Mesendoderm (in vitro differentiated cells): ENCODE measurements at places on chromosomes 3 and 15.

DNA sequence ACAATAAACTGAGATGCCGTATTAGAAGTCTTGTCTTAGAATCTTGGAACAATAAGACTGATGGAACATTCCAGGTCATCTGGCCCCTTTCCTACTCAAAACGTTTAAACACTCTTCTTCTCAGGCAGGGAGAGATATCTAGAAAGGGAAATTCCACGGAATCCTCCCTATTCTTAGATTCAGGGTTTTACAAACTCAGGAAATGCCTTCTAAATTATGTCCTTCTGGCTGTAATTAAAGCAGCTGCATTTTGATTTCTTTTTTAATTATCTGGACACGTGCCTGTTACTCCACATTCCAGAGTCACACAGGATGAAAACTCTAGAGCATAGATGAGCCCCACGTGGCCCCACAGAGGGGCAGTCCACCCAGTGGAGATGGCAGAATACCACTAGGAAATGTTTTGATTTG lies 41.5 kb upstream of the MTMR10 start:
- no peaks in the 10 kb centered on the region for H3K36me3 ChIP-seq
- H3K27me3 ChIP-seq: no peaks in the 10 kb centered on the region
- no peak for DNase-seq
- no peak overlapping the region for H3K4me3 ChIP-seq
- no peak overlapping the region for H3K27ac ChIP-seq

- H3K36me3 ChIP-seq: no peaks in the 10 kb centered on the region
- no peak for DNase-seq
- no peaks in the 10 kb centered on the region for H3K27me3 ChIP-seq
- no peak overlapping the region for H3K27ac ChIP-seq
- no peak overlapping the region for H3K4me3 ChIP-seq
Measured at GRCh38 chr3:29397406-29397805, 116.5 kb downstream of the RBMS3 start.

DNA sequence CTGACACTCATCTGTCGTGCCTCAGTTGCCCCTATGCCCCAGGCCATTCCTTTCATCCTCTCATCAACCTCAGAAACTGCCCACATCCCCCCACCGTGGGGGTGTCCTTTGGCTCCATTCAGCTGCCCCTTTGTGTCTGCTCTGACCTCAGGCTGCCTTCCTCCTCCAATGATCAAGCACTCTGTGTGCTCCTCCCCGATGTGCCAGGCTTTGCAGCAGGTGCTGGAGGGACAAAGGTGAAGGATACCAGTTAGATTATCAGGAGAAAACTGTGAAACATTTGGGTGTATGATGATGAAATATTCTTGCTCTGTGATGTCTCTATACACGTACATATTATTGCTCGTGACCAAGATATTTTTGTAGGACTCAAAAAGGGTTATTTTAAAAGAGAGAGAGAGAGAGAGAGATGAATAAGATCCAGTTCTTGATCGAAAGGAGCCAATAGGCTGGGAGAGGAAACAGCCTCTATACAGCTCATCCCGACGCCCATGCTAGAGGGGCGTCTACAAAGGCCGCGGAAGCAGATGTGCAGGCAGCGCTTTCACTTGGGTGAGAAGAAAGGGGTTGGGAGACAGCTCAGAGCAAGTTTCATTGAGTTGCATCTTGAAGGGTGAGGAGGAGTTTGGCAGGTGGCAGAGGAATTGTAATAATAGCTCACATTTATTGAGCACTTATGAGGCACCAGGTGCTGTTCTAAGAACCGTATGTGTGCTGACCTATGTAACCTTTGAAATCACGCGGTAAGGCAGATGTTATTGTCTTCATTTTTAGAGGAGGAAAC lies 28.3 kb upstream of the ADCY5 start:
- DNase-seq: no peak
- H3K4me1 ChIP-seq: no peaks in the 10 kb centered on the region
- no peak overlapping the region for H3K27ac ChIP-seq
- H3K4me3 ChIP-seq: no peak overlapping the region

- no peak for DNase-seq
- H3K27me3 ChIP-seq: no peaks in the 10 kb centered on the region
- peaks cover 2% of the 10 kb centered on the region for H3K4me1 ChIP-seq
Measured at GRCh38 chr3:34013818-34014570, 215.6 kb downstream of the PDCD6IP start.

DNA sequence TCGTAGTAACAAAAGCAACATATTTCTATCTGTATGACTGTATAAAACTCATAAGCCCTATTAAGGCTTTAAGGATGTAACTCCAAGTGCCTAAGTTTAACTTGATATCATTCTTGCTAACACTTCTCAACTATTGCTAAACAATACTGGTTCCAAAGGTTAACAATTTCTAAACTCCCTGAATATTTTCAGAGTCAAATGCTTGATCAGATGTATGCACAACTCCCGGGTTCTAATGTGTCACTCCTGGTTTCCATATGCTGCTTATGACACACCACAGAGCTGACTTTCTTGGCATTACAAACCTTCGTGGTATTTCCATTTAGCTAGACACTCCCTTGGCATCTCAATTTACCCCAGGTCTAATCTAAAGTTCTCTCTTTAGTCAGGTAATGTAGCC lies 26.3 kb downstream of the DZIP1L start:
- no peaks in the 10 kb centered on the region for H3K4me1 ChIP-seq
- H3K4me3 ChIP-seq: no peak overlapping the region
- no peak overlapping the region for H3K27ac ChIP-seq
- peaks cover 4% of the 10 kb centered on the region for H3K36me3 ChIP-seq

GRCh38 chr3:3085782-3086181 lies 24.4 kb downstream of the IL5RA start:
- H3K27ac ChIP-seq: no peak overlapping the region
- H3K4me1 ChIP-seq: peaks cover 10% of the 10 kb centered on the region
- H3K36me3 ChIP-seq: no peaks in the 10 kb centered on the region
- no peak overlapping the region for H3K4me3 ChIP-seq
- no peak for DNase-seq
- H3K27me3 ChIP-seq: no peaks in the 10 kb centered on the region

GRCh38 chr15:78056714-78057269 lies 20.7 kb downstream of the TBC1D2B start:
- H3K36me3 ChIP-seq: no peaks in the 10 kb centered on the region
- H3K4me1 ChIP-seq: peaks cover under 1% of the 10 kb centered on the region
- H3K27ac ChIP-seq: no peak overlapping the region
- H3K4me3 ChIP-seq: no peak overlapping the region

DNA sequence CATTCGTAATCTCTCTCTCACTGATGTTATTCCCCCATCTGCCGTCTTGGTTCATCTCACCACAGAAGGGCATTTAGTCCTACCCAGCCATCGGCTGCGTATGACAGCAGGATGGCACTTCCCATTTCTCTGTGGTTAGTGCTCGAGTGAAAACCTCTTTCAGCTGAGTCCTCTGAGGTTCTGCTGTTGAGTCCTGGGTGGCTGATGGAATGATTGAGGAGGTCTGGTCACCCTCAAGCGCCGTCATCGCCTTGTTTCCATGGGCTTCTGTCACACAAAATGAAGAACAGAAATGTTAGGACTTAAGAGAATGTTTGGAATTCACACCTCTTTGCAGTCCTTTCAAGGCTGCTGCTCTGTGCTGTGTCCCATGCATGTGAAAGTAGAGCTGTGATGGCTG lies 9.4 kb upstream of the SACM1L start:
- H3K27me3 ChIP-seq: no peaks in the 10 kb centered on the region
- H3K36me3 ChIP-seq: no peaks in the 10 kb centered on the region
- peak; percentile 98 for DNase-seq
- H3K27ac ChIP-seq: peak overlapping the region; percentile 18
- peaks cover 10% of the 10 kb centered on the region for H3K4me1 ChIP-seq

GRCh38 chr3:49339581-49339940 lies 292 bp downstream of the USP4 start:
- no peaks in the 10 kb centered on the region for H3K36me3 ChIP-seq
- H3K4me3 ChIP-seq: peak overlapping the region; percentile 80
- H3K4me1 ChIP-seq: no peaks in the 10 kb centered on the region

GRCh38 chr3:146226881-146227280 lies 24.0 kb downstream of the PLSCR4 start:
- no peak for DNase-seq
- no peak overlapping the region for H3K4me3 ChIP-seq

DNA sequence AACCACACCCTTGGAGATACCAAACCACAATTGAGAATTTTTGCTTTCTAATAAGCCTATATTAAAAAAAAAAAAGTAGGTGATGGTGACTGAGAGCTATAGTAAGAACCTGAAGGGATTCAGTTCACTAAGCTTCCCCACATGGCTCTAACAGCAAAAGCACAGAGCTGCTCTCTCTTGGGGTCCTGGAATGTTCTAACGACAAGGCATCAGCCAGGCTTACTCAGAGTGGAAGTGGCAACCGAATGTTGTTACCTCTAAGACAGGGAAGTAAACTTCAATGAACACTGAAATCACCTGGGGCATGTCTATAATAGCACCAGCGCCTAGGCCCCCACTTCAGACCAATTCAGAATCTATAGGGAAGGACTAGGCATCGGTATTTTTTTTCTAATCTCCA lies 397.7 kb downstream of the MAGI1 start:
- H3K4me1 ChIP-seq: peaks cover 9% of the 10 kb centered on the region
- no peak overlapping the region for H3K4me3 ChIP-seq
- no peaks in the 10 kb centered on the region for H3K36me3 ChIP-seq
- peak; percentile 83 for DNase-seq
- H3K27ac ChIP-seq: no peak overlapping the region

GRCh38 chr15:87135109-87135508 lies 1055.4 kb downstream of the AGBL1 start:
- H3K4me1 ChIP-seq: no peaks in the 10 kb centered on the region
- no peaks in the 10 kb centered on the region for H3K36me3 ChIP-seq
- no peak overlapping the region for H3K4me3 ChIP-seq
- DNase-seq: no peak

GRCh38 chr3:36476286-36476942 lies 96.1 kb downstream of the STAC start:
- no peak overlapping the region for H3K27ac ChIP-seq
- H3K27me3 ChIP-seq: no peaks in the 10 kb centered on the region
- H3K4me1 ChIP-seq: no peaks in the 10 kb centered on the region
- no peak overlapping the region for H3K4me3 ChIP-seq
- DNase-seq: no peak

- H3K4me3 ChIP-seq: no peak overlapping the region
- H3K27ac ChIP-seq: no peak overlapping the region
- no peak for DNase-seq
- H3K4me1 ChIP-seq: no peaks in the 10 kb centered on the region
- no peaks in the 10 kb centered on the region for H3K27me3 ChIP-seq
Measured at GRCh38 chr15:25230442-25230841, 208.4 kb downstream of the UBE3A start.

DNA sequence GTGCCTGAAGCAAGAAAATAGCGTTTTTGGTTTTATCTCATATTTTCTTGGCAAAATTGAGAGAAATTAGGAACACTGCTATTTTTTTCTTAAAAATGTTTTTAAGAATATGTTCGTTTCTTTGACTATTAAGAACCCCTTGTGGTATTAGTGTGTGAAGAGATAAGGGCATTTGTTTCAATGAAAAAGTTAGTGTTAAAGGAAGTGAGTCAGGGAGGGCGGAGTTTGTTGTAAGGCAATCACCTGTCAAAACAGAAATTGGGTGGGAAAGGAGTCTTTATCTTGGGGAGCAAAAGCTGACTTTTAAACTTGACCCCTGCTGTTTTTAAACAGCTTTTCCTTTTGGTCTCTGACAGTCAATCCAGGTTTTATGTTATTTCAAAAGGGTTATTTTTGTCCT lies 4.2 kb downstream of the RAP2B start:
- peak; percentile 65 for DNase-seq
- H3K4me1 ChIP-seq: peaks cover 3% of the 10 kb centered on the region
- H3K27ac ChIP-seq: no peak overlapping the region
- H3K36me3 ChIP-seq: no peaks in the 10 kb centered on the region
- no peak overlapping the region for H3K4me3 ChIP-seq

GRCh38 chr3:3177861-3178497 lies 1.5 kb downstream of the CRBN start:
- peaks cover 3% of the 10 kb centered on the region for H3K36me3 ChIP-seq
- no peak overlapping the region for H3K4me3 ChIP-seq
- no peaks in the 10 kb centered on the region for H3K4me1 ChIP-seq
- no peak for DNase-seq
- no peaks in the 10 kb centered on the region for H3K27me3 ChIP-seq

DNA sequence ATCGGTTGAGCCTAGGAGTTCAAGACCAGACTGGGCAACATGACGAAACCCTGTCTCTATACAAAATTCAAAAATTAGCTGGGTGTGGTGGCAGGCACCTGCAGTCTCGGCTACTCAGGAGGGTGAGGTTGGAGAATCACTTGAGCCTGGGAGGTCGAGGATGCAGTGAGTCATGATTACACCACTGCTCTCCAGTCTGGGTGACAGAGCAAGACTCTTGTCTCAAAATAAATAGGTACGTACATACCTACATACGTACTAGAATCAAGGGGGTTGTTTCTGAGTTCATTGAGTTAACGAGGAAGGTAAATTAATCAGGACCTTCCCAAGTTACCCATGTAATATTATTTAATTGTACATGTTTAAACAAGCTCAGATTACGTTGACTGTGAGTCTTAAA lies 97.5 kb downstream of the CHL1 start:
- no peaks in the 10 kb centered on the region for H3K4me1 ChIP-seq
- DNase-seq: no peak
- no peaks in the 10 kb centered on the region for H3K36me3 ChIP-seq
- no peaks in the 10 kb centered on the region for H3K27me3 ChIP-seq
- H3K4me3 ChIP-seq: no peak overlapping the region

DNA sequence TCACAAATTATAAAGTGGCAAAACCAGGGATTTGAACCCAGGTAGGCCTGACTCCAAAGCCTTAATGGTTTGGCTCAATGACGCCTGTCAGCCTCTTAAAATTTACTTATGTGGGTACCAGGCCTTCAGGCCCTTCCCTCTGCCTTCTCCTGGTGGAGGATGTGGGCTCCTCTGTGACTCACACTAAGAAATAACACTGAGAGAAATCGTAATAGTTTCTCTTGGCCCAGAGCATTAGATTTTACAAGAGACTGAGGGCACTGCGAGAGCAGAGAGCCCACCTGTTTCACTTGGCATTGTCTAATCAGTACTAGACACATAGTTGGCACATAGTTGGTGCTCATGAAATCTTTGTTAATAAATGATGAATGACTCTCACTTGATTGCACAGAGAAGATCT lies 505.2 kb downstream of the SHQ1 start:
- H3K4me3 ChIP-seq: no peak overlapping the region
- DNase-seq: no peak
- H3K27me3 ChIP-seq: no peaks in the 10 kb centered on the region
- H3K36me3 ChIP-seq: no peaks in the 10 kb centered on the region
- H3K27ac ChIP-seq: no peak overlapping the region

- H3K27me3 ChIP-seq: no peaks in the 10 kb centered on the region
- H3K4me1 ChIP-seq: no peaks in the 10 kb centered on the region
- no peaks in the 10 kb centered on the region for H3K36me3 ChIP-seq
- H3K4me3 ChIP-seq: no peak overlapping the region
- no peak overlapping the region for H3K27ac ChIP-seq
Measured at GRCh38 chr15:57308170-57308545, 68.1 kb upstream of the CGNL1 start.

DNA sequence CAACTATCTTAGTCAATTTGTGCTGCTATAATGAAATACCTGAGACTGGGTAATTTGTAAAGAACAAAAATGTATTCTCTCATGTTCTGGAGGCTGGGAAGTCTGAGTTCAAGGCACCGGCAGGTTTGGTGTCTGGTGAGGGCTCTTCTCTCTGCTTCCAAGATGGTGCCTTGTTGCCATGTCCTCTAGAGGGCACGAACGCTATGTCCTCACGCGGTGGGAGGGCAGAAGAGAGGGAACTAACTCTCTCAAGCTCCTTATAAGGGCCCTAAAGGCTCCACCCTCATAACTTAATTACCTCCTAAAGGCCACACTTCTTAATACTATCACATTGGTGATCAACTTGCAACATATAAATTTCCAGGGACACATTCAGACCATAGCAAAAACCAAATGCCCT lies 108.4 kb downstream of the ADAMTSL3 start:
- no peaks in the 10 kb centered on the region for H3K4me1 ChIP-seq
- H3K27me3 ChIP-seq: no peaks in the 10 kb centered on the region
- H3K27ac ChIP-seq: no peak overlapping the region
- no peak overlapping the region for H3K4me3 ChIP-seq
- H3K36me3 ChIP-seq: no peaks in the 10 kb centered on the region
